ENCODE measurements at places on chromosomes 6 and 20. TPM values are rescaled to one million over a fixed set of nuclear protein-coding genes. Genes with fewer than 3 reads are reported as not detected.

- no peak for DNase-seq
Observed at GRCh38 chr20:17488916-17489600, 42.1 kb downstream of the BFSP1 start.

Gene TSPO2
- total RNA-seq = not detected

GRCh38 chr6:33744001-33744848, 2.5 kb downstream of the IP6K3 start:
- DNase-seq = peak; percentile 87

Gene SLC39A7
- 43.3 TPM for total RNA-seq

GRCh38 chr6:100228834-100229441, 234.9 kb upstream of the MCHR2 start:
- DNase-seq = peak; percentile 70

Data from activated CD8-positive, alpha-beta T cell treated with anti-CD3 and anti-CD28 coated beads for 36 hours (primary cell).